ENCODE measurements at places on chromosomes 4 and X. TPM values are rescaled to one million over a fixed set of nuclear protein-coding genes. Genes with fewer than 3 reads are reported as not detected.

The CYTL1 gene
- 82.4 TPM for total RNA-seq

The SRPK3 gene
- total RNA-seq: not detected

The TRIM61 gene
- total RNA-seq: not detected

The CYP2U1 gene
- 12.5 TPM for total RNA-seq

The EPGN gene
- not detected for total RNA-seq

The GPM6B gene
- 10.7 TPM for total RNA-seq

- H3K27ac ChIP-seq: no peak overlapping the region
- no peak for DNase-seq
- no peak overlapping the region for H3K4me3 ChIP-seq
- no peaks in the 10 kb centered on the region for H3K27me3 ChIP-seq
- peaks cover 3% of the 10 kb centered on the region for H3K4me1 ChIP-seq
These were observed 42.8 kb downstream of the BCORL1 start for GRCh38 chrX:130025256-130025655.

GRCh38 chr4:2810388-2810787 lies 17.5 kb downstream of the SH3BP2 start:
- no peaks in the 10 kb centered on the region for H3K27me3 ChIP-seq
- DNase-seq: no peak
- peaks cover 17% of the 10 kb centered on the region for H3K36me3 ChIP-seq
- H3K27ac ChIP-seq: peak overlapping the region; percentile 94

DNA sequence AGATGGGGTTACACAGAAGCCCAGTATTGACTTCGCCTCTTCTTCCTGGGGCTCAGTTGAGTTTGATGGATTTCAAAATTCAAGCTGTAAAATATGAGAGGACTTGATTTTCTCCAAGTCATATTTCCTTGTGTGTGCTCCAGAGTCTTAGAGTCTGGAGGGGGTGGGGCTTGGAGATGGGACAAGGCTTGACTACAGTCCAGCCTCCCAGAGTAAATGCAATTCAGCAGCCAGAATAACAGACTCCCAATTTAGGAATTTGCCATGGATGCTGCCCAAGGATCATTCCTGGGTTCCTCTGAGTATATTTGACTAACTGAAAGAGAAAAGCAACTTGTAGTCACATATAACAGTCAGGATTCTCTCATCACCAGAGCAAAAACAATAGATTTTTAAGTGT lies 53.7 kb upstream of the RBPJ start:
- no peaks in the 10 kb centered on the region for H3K4me1 ChIP-seq
- DNase-seq: no peak
- no peak overlapping the region for H3K4me3 ChIP-seq
- no peaks in the 10 kb centered on the region for H3K36me3 ChIP-seq
- H3K27ac ChIP-seq: no peak overlapping the region

DNA sequence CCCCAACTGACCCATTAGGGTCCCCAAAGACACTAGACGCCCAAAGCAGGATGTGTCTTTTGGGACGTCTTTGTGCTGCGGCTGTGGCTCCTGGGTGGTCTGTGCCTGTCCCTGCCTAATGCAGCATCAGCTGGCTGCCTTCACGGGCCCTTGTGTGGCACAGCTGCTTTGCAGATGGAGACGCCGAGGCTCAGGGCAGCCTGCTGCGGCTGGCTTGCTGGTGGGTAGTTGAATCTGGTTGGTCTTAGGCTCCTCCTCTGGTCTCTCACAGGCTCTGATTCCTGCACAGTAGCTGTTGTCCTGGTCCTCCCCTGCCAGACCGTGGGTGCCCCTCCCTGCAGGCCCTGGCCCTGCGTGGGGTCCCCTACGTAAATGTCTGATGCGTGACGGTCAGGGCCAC lies 8.1 kb downstream of the CPZ start:
- no peak overlapping the region for H3K27ac ChIP-seq
- no peak overlapping the region for H3K4me3 ChIP-seq
- no peaks in the 10 kb centered on the region for H3K36me3 ChIP-seq
- no peak for DNase-seq

DNA sequence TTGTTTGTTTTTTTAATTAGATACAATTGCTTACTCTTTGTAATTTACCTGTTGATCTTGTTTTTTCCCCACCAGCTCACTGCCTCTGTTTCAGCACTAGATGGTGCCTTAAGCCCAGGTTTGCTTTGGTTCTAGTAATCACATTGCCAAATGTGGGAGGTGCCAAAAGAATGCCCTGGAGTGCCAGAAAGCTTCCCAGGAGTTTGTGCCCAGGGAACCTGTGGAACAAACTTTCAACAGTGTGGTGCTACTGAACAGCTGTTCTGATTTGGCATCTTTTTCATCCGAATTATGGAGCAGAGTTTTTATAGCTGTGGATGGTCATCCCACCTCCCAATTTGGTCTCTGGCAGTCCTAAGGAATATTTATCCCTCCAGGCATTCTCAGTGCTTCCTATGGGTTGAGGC lies 1000.7 kb downstream of the STIM2 start:
- H3K27me3 ChIP-seq: no peaks in the 10 kb centered on the region
- H3K4me1 ChIP-seq: peaks cover 17% of the 10 kb centered on the region
- H3K27ac ChIP-seq: peak overlapping the region; percentile 3

DNA sequence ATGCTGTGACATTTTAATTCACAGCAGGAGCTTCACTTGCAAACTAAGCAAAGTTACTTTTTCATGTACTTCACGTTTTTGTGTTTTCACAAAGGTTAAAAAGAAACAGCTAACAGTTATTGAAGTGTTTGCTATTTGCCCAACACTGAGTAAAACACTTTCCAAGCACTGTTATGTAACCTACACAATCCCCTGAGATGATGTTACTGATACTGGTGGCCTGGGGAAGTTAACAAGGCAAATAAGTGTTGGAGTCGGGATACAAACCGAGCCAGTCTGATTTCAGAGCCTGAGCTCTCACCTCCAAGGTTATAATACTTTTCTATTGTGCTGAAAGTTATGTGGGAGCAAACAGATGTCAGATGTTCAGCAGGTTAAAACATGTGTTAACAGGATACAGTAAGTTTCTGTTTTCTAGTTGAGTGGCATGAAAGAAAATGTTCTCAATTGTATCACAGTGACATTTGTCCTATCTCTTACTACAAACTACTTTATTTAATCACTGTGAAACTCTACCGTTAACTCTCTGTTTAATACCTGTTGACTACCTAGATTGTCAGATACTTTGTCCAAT lies 3.9 kb upstream of the CXCL13 start:
- no peak for DNase-seq
- no peak overlapping the region for H3K27ac ChIP-seq
- no peaks in the 10 kb centered on the region for H3K4me1 ChIP-seq
- no peaks in the 10 kb centered on the region for H3K36me3 ChIP-seq
- H3K27me3 ChIP-seq: peaks cover 70% of the 10 kb centered on the region

DNA sequence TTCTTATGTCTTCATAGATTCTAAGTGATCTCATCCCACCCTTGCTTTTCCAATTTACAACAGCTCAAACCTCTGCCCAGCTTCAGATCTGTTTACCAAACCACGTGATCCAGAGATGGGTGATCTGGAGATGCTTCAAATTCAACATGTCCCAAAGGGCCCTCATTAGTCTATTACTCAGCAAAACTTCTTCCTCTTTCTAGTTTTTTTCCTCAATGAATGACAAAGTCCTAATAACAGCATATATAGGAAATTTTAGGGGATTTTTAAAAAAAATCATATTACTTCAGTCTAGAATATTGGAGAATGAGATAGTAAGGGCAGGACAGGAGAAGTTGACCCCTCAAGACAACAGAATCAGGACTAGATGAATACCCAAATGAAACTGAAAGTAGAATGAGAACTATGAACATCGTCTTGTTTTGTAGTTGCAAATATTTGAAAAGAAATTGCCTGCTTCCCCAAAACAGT lies 127.1 kb downstream of the CFAP299 start:
- H3K27me3 ChIP-seq: peaks cover 18% of the 10 kb centered on the region
- no peak overlapping the region for H3K4me3 ChIP-seq
- H3K27ac ChIP-seq: no peak overlapping the region
- no peak for DNase-seq
- H3K36me3 ChIP-seq: no peaks in the 10 kb centered on the region
- no peaks in the 10 kb centered on the region for H3K4me1 ChIP-seq

GRCh38 chr4:37687194-37687562 lies 1.0 kb upstream of the RELL1 start:
- H3K4me3 ChIP-seq: peak overlapping the region; percentile 83
- H3K27me3 ChIP-seq: no peaks in the 10 kb centered on the region
- H3K27ac ChIP-seq: peak overlapping the region; percentile 56
- DNase-seq: no peak
- peaks cover 13% of the 10 kb centered on the region for H3K4me1 ChIP-seq

DNA sequence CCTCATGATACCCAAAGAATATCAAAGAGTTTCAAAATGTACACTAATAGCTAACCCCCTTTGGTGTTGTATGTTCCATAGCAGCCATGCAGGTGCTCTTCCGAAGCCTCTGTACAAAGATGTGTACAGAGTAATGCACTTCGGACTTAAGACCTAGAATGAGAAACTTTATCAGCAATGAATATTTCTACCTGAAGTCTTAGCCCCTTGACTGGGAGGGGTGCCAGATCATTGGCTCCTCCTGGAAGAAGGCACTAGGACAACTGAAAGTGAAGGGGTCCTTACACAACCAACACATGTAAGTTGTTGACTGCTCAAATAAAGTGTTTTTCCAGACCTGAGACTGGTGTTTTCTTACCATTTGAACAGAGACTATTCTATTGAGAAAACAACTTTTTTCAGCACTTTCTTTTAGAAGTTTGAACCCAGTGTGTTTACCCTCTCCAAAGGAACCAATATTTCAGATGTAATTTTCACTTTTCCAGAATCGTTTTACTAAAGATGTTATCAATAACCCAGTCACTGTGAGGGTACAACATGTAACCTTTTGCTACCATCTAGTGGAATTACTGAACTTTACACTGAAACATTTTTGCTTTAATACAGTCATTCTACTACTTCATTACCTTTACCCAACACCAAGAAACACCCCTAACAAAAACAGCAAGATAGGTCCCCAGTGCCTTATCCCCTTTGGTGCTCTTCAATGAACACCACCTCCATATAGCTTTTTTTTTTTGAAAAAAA lies 33.3 kb upstream of the PRDX4 start:
- no peak for DNase-seq
- no peak overlapping the region for H3K27ac ChIP-seq
- no peak overlapping the region for H3K4me3 ChIP-seq

GRCh38 chrX:151870602-151871001 lies 42.1 kb upstream of the MAGEA4 start:
- no peak overlapping the region for H3K27ac ChIP-seq
- no peaks in the 10 kb centered on the region for H3K36me3 ChIP-seq
- DNase-seq: no peak
- H3K4me3 ChIP-seq: no peak overlapping the region

- H3K4me1 ChIP-seq: peaks cover 57% of the 10 kb centered on the region
- H3K36me3 ChIP-seq: no peaks in the 10 kb centered on the region
- no peak for DNase-seq
- H3K4me3 ChIP-seq: no peak overlapping the region
These were observed 54.1 kb downstream of the C4orf51 start for GRCh38 chr4:145734031-145734430.

DNA sequence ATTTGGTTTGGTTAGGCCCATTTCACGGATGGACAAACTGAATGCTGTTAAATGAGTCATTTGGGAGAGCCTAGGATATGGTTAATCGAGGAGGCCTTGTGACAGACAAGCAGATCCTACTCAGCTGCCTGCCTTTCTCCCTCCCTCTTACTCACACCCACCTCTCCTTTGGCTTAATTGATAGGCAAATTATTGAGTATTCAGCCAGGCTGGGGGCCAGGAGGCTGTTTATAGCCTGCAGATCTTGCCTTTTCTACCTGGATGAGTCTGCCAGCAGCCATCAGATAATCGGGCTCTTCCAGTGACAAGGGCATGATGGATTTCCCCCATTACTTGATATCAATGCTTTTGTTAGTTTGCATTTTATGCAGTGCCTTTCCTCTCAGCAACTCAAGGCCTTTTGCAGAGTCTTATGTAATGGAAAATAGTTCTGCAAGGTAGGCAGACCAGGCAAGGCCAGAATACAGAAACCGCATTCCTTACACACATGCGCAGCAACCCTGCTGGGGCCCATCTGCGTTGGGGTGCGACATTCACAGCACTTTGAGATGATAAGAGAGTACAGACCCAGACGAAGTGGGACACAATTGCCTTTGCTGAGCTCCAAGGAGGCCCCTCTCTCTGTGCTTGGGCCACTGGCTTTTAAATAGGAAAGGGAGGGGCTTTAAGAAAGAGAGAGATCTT lies 96.2 kb upstream of the ATP6AP2 start:
- no peak for DNase-seq
- no peaks in the 10 kb centered on the region for H3K36me3 ChIP-seq
- no peaks in the 10 kb centered on the region for H3K27me3 ChIP-seq
- no peak overlapping the region for H3K4me3 ChIP-seq

DNA sequence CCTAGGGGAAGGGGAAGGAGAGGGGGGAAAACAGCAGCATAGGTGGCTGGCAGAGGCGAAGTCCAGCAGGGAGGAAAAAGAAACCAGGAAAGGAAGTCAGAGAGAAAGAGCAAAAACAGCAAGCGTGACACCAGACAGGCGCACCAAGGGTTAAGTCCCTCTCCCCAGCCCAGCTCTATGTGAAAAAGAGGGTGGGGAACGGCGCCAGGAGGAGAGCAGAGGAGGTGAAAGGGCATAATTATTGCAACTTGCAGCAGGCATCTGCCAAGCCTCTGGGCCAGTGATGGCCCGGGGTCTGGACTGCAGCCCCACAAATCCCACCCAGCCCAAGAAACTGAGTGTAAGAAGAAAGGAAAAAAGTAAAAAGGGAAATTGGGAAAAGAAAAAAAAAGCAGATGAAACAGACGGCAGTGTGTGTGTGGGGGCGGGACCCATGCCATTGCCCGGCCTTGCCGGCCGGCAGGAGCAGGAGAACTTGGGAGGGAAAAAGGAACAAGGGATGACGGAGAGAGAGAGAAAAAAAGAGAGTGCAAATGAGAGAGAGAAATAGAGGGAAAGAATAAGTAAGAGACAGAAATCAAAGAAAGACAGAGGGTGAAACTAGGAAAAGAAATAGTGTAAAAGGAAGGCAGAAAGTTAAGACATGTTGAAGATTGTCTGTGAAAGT lies 14.1 kb upstream of the RHOXF2 start:
- H3K27me3 ChIP-seq: peaks cover 13% of the 10 kb centered on the region
- H3K27ac ChIP-seq: no peak overlapping the region
- DNase-seq: no peak
- no peaks in the 10 kb centered on the region for H3K36me3 ChIP-seq
- H3K4me3 ChIP-seq: no peak overlapping the region
- peaks cover 3% of the 10 kb centered on the region for H3K4me1 ChIP-seq

DNA sequence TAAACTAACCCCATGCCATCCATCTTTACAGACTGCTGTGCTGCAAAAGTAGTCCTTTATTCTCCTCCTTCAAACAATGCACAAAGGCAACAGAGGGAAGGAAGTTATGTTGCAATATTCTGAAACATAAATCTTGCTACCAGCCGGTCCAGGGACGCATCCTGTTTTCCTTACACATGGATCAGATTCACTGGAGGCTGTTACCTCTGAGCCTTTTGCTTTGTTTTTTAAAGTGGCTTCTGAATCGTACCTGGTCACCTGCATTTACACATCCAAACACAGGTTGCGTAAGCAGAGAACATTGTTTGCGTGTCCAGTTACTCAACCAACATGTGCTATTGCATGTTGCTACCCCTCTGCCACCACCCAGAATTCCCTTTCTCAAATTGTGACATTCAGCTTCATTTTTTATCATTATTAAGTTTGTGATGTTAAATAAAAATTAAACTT lies 8.8 kb downstream of the PPARGC1A start:
- DNase-seq: no peak
- H3K27me3 ChIP-seq: peaks cover 7% of the 10 kb centered on the region
- peaks cover 3% of the 10 kb centered on the region for H3K36me3 ChIP-seq
- H3K4me3 ChIP-seq: no peak overlapping the region
- H3K4me1 ChIP-seq: peaks cover 43% of the 10 kb centered on the region

GRCh38 chr4:113468165-113469022 lies 293.1 kb downstream of the CAMK2D start:
- peaks cover 33% of the 10 kb centered on the region for H3K4me1 ChIP-seq
- H3K27ac ChIP-seq: peak overlapping the region; percentile 99
- no peaks in the 10 kb centered on the region for H3K27me3 ChIP-seq
- H3K4me3 ChIP-seq: peak overlapping the region; percentile 40
- H3K36me3 ChIP-seq: peaks cover 28% of the 10 kb centered on the region
